NCI-H446 (cell line): ENCODE measurements at places on chromosomes 1 and 21.

DNA sequence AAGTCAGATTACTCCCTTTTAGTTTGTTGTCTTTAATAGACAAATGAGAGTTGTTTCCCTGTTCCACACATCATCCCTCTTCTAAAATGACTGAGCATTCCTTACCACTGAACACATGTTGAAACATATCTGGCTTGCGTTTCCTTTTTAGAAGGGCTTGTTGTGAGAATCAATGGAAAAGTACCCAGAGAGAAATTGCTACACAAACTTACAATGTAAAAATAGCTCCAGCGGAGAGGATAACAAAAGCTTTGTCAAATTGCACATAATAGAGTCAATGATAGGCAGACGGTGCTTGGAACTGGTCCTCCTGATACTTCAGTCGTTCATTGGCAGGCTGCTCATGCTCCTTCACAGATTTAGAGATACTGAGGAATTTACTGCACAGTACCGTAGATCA is 123.9 kb downstream of the CYYR1 start:
- DNase-seq, result no peak

DNA sequence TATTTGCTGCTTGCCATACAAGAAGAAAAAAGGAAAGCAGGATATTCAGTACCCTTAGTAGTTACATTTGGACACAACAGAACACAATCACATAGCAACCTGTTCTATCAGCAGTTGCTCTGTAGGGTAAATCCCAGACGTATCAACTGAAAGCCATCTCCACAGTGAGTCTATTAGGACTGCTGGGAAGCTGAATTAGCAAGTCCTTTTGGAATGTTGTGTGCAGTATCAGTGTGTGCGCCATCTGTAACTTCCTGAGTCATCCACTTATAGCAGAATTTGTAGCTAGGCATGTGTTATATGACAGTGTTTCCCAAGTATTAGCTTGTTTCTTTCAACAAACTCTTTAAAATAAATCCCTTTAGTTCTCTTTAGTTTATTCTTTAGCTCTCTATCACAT is 21.3 kb downstream of the CCDC30 start:
- DNase-seq, result peak; percentile 34

DNA sequence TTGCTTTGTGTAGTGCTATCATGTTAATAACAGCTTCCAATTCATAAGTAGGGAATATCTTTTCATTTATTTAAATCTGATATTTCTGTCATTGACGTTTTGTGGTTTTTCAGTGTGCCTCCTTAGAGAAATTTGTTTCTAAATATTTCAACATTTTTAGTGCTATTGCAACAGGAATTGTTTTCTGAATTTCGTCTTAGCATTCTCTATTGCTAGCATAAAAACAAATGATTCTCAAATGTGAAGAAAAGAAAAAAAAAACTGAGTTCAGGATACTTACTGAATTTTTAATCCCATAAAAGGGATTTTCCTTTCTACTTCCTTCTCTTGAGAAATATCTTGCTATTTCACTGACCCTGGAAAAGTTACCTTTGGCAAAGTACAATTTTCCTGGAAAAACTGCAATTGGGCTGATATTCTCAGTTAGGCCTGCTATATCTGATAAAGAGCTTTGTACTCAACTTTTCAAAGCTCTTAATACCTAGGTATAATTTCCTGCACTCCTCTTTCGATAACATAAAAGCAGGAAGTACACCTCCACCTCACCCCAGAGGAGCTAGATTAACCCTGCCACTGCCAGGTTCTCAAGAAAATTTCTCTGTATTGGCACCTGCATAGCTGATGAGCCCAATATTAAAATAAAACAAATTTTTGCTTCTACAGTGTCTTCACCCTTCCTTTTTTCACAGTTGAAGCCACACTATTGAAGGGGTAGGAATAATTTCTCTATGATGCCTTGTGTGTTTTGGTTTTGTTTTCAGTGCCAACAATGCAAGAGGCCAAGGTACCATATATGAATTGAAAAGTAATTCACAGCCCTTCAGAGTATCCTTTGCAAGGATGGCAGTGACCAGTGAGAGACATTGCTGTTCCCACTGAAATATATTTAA is 35.6 kb downstream of the PTPN14 start:
- DNase-seq, result no peak

GRCh38 chr1:11930571-11931445 is 3.7 kb upstream of the PLOD1 start:
- no peak for DNase-seq

DNA sequence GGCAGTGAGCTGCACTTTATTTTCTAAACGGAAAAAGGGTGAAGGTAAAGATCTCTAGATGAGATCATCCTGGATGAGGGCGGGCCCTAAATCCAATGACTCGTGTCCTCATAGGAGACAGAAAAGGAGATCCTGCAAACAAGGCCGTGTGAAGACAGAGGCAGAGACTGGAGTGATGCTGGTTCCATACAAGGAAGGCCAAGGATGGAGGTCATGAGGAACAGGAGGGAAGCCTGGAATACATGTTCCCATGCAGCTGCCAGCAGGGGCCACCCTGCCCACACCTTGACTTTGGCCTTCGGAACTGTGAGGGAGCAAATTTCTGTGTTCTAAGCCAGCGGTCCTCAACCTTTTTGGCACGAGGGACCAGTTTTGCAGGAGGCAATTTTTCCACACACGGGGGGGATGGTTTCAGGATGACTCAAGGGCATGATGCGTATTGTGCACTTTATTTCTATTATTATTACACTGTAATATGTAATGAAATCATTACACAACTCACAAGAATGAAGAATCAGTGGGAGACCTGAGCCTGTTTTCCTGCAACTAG is 94.3 kb downstream of the PSMG1 start:
- DNase-seq, result no peak

DNA sequence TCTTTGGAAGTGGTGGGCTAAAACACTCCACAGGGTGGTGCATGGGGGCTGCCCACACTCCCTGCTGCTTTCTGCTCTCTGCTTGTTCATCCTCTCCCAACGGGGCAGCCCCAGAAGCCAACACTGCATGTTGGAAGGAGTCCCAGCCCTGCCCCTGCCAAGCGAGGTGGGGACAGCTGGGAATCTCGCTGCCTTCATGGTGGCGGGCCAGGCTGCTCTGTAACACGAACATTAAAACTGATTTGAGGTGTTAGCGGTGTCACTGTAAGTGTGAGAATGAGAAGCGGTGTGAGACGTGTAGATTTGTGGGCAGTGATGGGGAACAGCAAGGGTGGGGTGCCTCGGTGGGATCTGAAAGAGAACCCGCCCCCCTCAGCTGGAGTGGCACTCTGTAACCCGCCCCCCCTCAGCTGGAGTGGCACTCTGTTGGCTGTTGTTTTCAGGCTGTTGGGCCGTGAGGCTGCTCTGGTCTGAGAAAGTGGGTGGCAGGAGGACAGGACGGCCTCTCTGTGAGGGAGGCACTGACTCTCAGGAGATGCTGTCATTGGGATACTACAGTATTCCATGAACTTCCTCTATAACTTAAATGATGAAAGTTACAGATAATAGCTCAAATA is 80.9 kb downstream of the PCBP3 start:
- peak; percentile 73 for DNase-seq

GRCh38 chr1:8790987-8791386 is 26.5 kb downstream of the RERE start:
- no peak for DNase-seq

DNA sequence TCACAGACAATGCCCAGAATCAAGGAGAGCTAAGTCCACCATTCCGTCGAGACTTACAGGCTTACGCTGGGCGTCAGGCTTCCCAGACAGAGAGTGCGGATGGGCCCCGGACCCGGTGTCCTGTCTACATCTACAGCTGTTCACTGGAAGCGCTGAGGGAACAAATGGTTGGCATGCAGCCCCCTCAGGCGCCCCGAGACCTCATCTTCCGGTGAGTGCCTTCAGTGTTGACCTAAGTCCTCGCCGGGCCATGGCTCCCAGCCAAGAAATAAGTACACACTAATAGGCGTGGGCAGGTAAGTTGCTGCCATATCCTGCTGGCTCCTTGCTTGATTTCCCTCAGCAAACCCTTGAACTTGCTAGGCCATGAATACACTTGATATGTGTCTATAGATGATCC is 26.2 kb downstream of the HYI start:
- no peak for DNase-seq

GRCh38 chr1:45473302-45473701 is 17.7 kb downstream of the TESK2 start:
- DNase-seq, result no peak

- DNase-seq, result no peak
Observed at GRCh38 chr21:26659757-26660156, 86.7 kb upstream of the CYYR1 start.

DNA sequence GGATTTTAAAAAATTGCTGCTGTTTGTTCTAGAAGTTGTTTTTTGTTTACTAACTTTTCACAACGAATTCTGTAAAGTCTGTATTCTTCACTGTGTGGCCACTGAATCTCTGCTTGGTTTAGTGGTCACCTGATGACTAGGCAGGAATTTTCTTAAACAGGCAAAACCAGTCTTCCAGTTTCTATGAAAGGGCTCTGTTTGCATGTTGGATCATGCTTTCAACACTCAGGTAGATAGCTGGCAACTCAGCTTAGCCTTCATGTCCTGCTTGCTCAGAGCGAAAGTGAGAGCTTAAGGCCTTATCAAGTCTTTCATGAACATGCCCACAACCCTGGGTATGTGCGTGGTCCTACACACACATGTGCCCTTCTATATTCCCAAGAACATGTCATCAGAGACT is 52.4 kb upstream of the CCDC190 start:
- no peak for DNase-seq

DNA sequence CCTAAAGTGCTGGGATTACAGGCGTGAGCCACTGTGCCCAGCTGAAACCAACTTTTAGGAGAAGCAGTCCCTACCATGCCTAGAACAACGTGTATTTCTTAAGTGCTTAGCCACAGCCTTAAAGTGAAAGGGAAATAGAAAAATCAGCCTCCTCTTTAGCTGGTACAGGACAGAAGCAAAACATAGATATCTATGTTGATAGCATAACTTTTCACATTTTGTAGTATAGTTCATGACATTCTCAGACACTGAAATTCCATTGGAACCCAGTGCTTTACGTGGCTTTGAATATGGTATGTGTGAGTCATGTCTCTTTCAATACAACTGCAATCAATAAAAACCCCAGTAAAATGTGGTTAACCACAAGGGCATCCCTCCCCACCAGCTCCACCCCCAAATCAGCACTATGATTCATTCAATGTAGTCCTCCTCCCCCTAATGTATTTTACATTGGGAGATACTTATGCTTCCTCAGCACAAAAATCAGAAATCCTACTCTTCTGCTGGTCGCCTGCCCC is 32.1 kb downstream of the TGFB2 start:
- no peak for DNase-seq

DNA sequence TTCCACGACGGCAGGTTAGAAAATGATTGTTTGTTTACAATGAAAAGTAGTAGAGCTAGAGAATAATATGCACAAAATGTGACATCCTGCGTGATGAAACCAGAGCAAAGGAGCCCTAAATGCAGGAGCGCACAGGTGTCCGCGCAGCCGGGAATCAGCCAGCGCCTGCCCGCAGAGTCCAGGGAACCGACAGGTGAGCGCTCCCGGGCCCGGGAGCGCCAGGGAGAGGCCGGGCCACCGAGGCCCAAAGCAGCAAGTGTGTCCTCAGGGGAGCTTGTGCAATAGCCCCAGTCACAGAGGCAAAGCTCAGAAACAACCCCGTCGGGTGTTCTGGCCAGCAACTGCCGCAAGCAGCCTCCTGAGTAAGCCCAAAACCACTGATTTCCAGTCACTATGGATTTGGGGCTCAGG is 789 bp upstream of the GALE start:
- no peak for DNase-seq

DNA sequence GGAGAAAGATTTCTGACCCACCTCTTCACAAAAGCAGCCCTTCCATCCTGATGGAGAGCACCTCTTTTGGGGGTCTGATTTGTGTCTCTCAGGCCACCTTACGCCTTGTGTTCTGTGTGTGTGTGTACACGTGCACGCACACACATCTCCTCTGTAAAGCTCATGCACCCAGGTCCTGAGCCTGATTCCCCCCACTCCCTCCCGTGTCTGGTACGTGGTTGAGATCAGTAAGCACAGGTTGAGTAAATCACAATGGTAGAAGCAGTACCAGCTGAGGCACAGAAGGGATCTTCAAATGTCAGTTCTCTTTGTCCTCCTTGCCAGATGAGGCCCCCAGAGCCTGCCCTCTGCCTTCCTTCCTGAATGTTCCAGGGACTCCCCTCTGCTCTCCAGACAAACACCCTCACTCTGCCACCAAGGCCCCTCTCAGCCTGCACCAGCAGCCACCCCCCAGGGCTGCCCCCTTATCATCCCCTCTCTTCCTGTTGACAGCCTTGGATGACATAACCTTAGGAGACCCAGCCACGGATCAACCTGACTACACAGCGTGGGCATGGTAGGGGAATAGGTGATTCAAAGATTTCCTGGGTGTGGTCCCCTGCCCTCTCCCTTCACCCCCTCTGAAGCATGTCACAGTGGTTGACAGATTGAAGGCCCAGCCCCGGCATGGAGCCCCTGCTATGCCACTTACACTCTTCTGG is 112.8 kb downstream of the HIVEP3 start:
- no peak for DNase-seq

DNA sequence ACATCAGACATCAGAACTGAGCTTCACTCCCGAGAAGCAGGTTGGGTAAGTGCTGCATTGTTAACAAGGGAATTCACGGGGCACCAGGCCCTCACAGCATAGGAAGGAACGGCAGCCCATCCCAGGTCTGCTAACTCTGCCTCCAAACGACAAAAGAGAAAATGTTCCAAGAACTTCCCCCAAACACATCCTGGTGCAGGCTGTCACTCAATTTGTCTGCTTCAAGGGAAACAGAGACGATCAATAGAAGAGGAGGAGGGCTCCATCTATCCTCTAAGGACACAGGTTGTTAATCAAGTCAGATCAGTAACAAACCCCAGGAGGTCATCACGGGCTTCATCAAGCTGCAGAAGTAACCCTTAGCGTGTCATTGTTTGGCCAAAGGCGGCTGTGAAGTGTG is 3.5 kb upstream of the TSPEAR start:
- no peak for DNase-seq

DNA sequence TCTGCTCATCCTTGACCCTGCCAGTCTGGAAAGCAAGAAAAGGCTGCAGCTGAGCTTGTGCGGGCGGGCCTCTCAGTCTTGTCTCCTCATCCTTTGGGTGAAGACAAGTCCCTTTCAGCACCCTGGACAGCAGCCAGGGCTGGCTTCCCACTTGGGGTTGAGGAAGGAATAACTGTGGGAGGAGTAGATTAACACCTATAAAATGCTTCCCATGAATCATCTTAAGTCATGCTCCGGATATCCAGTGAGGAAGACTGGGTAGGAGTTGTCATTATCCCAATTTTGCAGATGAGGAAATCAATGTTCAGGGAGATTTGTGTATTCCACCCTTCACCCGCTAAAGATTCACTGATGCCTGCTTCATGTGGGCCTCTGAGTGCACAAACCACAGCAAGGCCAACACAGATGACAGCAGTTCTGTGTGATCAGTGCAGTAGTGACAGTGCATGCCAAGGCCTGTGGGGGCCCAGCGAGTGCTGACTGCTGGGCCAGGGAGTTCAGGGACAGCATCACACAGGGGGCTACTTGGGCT is 20.1 kb upstream of the COL16A1 start:
- DNase-seq, result peak; percentile 41

GRCh38 chr1:93338387-93339146 is 7.1 kb upstream of the DR1 start:
- no peak for DNase-seq

- no peak for DNase-seq
Observed at GRCh38 chr1:99579691-99580172, 66.2 kb upstream of the PALMD start.

GRCh38 chr21:26843933-26844257 is 1.3 kb downstream of the ADAMTS1 start:
- DNase-seq, result peak; percentile 41

GRCh38 chr1:232186931-232187330 is 443.0 kb downstream of the SIPA1L2 start:
- no peak for DNase-seq
